Epithelial cell of prostate (primary cell): ENCODE measurements at places on chromosomes 13 and 19.

- no peak for DNase-seq
Measured at GRCh38 chr13:22027566-22027965, 356.7 kb downstream of the FGF9 start.

GRCh38 chr19:7902796-7903243, 857 bp upstream of the MAP2K7 start:
- no peak for DNase-seq

GRCh38 chr19:49911381-49912145, 14.9 kb upstream of the IL4I1 start:
- DNase-seq = no peak

DNA sequence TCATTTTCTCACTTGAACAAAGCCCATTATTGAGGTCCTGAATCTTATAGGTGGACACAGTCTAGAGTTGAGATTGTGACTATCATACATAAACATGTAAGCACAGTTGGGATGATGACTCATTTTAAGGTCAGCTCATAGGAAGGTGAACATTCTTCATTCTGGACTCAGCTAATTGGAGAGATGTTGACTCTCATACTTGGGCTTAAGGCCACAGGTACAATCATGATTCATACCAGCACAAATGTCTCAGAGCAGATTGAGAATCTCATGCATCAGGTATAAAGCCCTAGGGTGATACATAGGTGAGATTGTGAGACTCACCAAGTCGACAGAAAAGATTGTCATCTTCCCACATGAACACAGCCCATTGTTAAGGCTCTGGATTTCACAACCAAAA, 62.3 kb upstream of the ZNF724 start:
- DNase-seq = peak; percentile 95

DNA sequence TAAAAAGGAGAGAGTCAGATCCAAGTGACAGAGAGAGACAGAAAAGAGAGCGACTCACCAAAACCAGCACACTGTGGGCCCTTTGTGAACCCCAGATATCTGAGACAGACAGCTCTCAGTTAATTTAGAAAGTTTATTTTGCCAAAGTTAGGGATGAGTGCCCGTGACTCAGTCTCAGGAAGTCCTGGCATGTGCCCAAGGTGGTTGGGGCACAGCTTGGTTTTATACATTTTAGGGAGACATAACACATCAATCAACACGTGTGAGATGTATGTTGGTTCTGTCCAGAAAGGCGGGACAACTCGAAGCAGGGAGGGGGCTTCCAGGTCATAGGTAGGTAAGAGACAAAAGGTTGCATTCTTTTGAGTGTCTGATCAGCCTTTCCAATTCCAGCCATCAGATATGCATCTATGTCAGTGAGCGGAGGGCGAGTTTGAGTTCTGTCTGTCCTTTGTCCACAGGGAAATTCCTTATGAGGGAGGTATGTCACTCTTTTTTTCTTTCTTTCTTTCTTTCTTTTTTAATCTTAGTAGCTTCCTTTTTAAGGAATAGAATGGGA, 37.2 kb upstream of the ATP11A start:
- DNase-seq = no peak

DNA sequence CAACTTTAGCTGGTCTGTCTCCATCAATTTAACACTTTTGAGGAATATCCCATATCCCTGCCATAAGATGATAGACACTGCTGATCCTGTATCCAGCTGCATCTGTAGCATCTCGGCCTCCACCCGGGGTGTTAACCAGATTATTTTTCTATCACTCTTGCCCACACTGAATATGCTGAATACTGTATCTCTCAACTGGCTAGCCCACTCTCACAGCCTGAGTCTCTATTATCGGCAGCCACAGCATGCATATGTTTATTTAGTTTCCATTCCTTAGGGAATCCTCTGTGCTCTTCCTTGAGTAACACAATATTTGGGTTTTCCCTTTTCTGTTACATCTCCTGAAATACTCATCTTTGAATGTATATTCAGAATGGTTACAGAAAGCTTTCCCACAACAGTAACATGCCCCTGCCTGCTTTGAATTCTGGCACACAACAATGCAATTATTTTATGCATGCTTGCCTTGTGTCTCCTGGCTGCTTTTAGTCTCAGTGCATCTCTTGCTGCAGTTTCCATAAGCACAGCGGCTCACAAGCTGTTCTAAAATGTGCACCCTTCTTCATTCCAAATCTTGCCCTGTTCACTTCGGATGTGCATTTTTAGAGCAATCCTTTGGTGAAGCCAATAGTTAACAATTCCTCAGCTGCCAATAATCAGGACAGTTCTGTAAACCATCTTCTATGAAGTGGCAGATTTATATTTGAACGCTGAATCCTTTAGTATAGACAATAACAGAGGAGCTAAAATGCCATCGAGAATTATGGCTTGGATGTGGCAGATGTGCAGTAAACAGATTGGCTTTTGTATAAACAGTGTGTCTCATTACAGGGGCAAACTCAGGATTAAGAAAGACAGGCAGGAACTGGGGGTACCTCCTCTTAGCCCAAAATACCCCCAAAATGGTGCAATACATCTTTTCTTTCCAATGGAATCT, 261.9 kb upstream of the SOX21 start:
- DNase-seq = no peak

GRCh38 chr19:11519138-11519537, 9.8 kb downstream of the ECSIT start:
- no peak for DNase-seq

DNA sequence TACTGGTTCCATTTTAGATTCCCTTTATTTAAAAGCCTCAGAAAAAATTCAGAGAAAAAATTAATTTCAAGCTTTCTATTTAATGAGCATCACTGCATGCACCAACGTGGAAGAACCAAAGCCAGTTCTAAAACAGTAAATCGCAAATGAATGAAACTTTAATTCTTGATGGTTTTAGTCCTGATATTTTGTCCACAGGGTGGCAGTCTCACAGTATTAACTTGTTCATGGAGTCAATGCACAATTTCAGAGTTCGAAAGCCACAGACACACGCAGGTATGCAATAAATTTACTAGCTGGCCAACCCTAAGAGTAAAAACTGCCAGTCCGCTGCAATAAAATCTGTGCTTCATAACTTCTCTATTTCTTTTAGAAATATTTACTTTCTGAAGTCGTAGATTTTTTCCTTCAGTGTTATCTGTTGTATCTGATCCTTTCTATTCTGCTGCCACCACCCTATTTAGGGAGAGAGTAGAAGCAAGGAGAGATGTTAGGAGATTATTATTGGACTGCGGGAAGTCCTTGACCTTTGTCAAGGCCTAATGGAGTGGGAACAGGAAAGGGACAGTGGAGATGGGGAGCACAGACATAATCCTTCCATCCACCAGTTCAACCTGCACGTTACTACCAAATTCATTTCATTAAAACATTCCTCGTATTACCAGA, 7.0 kb upstream of the WBP4 start:
- no peak for DNase-seq

GRCh38 chr19:41933693-41934426, 5.6 kb upstream of the ERFL start:
- DNase-seq = no peak

DNA sequence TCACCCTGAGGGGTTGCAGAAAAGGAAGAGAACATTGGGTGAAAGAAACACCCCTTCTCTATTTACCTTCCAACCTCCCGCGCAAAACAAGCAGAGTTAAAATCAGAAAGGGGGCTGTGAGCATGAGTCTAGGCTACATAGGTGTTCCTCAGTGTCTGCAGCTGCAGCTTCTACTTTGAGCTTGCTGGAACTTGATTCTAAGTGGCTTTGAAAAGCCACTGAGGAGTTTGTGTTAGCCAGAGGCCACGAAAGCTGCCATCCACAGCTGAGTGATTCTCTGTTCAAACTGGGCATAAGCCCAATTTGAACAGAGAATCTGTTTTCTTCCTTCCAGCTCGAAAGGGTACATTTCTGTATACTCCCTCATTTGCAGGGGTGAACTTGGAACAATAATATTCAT, 343.9 kb downstream of the PCDH9 start:
- DNase-seq = no peak

DNA sequence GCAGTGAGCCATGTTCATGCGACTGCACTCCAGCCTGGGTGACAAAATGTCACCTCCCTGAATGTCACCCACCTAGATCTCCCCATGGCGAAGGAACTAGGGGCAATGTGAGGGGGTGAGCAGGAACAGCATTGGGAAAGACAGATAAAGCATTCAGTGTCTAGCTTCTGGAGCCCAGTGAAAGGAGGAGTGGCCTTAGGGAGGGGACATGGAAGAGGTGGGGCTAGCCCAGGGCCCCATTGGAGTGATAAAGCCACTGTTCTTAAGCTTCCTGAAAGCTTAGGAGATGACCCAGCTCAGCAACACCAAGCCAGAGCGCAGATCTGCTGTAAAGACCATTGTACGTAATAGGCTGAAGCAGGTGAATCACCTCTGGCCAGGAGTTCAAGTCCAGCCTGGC, 13.0 kb upstream of the KCNN1 start:
- no peak for DNase-seq

- no peak for DNase-seq
Measured at GRCh38 chr19:47479701-47480503, 4.1 kb downstream of the KPTN start.

- peak; percentile 96 for DNase-seq
Measured at GRCh38 chr19:10535613-10536012, 8.1 kb upstream of the ATG4D start.

DNA sequence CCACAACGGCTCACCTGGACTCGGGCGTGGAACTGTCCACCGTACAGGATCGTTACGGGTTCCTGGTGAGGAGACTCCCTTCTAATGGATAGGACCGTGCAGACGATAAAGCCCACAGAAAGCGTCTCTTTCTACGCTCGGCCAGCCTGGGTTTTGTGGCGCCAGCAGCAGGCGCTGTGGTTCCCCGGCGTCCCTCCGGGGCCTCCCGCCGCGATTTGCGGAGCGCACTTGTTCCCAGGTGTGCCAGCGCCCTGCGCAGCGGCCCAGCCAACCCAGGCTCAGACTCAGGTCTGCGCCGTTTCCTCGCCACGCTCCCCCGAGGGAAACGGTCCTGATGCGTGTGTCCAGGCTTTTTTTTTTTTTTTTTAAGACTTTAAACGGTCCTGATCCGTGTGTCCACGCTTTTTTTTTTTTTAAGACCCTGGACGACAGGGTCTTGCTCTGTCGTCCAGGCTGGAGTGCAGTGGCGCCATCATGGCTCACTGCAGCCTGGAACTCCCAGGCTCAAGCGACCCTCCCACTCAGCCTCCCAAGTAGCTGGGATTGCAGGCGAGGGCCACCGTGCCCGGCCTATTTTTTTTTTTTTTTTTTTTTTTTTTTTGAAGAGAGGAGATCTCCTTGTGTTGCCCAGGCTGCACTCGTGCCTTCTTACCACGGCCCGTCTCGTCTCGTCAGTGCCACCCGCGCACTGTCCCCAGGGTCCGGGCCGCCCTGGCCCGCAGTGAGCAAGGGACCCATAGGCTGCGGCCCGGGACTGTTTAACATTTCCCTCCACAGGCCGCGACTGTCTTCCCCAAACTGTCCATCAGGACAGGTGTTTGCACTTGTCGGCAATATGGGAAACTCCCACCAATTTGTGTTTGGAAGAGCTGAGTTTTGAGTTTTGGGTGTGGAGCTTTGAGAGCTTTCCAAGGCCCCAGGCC, 23.8 kb downstream of the GJA3 start:
- DNase-seq = no peak

DNA sequence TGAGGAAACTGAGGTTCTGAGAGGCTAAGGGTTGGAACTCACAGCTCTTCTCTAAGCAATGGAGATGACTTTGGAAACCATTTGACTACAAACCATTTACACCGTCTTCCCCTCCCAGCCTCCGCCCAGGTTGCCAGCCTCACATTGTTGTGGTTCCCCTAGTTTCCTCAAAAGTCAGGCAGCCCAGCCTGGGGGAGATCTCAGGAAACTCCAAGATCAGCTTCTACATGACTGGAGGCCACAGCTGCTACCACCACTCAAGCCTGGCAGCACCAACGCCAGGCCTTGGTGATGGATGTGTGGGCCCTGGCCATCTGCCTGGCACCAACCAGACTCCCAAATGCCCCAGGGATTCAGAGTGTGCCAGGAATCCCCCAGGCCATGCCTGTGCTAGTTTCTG, 207.9 kb downstream of the TSHZ3 start:
- no peak for DNase-seq

DNA sequence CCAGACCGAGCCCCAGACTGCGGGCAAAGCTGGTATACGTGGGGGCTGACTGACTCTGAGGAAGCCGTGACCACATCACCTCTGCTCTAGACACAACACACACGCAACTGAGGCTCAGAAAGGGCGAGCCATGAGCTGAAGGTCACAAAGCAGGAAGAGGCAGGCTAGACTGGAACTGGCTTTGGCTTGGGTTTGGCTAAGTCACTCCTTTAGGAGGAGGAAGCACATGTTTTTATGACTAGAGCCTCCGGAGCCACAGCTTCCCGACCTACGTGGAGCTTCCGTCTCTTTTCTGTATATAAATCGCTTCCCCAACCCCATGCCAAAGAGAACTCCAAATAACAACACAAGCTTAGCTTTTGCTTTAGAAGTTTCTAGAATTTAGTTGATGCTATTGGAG, 48.0 kb downstream of the RFX2 start:
- DNase-seq = no peak
